Fibroblast of skin of right biceps (primary cell): ENCODE measurements at places on chromosomes 4 and X.

- DNase-seq = peak; percentile 84
Measured at GRCh38 chr4:7811536-7812191, 128.0 kb downstream of the AFAP1 start.

GRCh38 chr4:113665036-113665435 lies 96.5 kb downstream of the CAMK2D start:
- DNase-seq = no peak

- no peak for DNase-seq
Measured at GRCh38 chr4:8560265-8561047, 19.7 kb upstream of the GPR78 start.

GRCh38 chr4:13783800-13784411 lies 156.4 kb upstream of the BOD1L1 start:
- DNase-seq = no peak

GRCh38 chr4:101348995-101349800 lies 1.9 kb upstream of the PPP3CA start:
- no peak for DNase-seq

- no peak for DNase-seq
Measured at GRCh38 chrX:37818031-37818430, 29.3 kb downstream of the DYNLT3 start.

GRCh38 chrX:29071525-29072320 lies 484.5 kb downstream of the IL1RAPL1 start:
- peak; percentile 76 for DNase-seq

DNA sequence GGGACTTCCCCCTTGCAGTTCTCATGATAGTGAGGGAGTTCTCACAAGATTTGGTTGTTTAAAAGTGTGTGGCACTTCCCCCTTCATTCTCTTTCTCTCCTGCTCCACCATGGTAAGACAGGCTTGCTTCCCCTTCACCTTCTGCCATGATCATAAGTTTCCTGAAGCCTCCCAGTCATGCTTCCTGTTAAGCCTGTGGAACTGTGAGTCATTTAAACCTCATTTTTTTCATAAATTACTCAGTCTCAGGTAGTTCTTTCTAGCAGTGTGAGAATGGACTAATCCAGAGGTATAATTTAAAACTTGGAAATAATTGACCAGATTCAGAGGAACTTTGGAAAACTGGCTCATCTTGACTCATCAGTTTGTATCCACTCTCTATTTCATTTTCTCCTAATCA lies 129.0 kb downstream of the TMEM47 start:
- DNase-seq = no peak

- DNase-seq = no peak
Measured at GRCh38 chr4:178453057-178453456, 1010.8 kb upstream of the AGA start.

DNA sequence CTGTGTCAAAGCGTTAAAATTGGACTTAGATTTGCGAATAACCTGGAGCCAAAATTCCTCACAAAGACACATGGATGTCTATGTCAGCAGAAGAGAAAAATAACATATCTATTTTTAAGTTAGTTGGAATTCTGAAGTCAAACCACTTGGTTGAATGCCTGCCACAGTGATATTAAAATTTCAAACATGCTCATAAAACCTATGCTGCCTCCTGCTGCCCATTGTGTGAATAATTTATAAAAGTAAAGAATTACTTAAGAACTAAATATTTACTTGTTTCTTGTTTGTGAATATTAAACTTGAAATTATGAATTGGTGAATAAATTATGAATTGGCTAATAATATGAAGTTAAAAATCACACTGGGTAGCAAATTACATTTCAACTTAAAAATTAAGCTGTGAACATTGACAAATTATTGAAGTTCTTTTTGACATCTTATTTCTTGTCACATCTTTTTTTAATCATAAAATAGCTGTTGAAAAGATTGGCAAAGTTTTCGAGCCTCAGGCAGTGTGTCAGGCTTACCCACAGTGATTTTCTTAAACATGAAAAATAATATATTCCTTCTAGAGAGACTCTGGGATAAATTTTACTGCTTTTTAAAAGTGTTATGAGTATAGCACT lies 35.4 kb downstream of the FABP2 start:
- peak; percentile 81 for DNase-seq

DNA sequence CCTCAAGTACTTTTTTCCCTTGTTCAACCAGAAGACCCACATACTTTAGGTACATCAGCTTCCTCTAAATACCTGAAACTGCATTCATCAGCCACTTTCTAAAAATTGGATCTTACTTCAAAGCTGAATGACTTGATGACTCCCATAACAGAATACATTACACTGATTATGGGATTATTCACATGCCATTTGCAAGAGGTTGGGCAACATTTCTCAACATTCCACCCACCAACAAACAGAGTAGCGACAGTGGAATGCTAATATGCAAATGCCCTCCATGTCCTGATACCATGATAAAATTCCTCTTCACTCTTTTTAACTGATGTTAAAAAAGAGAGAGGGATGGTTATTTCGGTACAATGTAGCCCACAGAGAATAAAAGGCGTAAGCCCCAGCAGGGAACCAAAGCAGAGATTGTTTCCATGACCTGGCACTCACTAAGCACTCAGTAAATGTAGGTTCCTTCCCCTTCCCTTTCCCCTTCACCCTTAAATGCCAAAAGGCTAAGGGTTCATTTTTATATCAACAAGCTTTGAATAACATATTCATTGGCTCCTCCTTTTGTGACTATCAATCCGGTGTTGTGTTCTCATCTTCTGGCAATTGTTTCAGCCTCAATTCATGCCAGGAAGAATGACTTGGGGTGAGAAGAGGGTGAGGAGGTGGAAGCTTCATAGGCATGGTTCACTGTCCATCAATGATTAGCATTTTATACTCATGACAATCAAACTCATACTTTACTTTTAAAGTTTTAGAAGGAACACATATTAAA lies 317.2 kb downstream of the DHX15 start:
- peak; percentile 83 for DNase-seq

- peak; percentile 24 for DNase-seq
Measured at GRCh38 chrX:76279007-76279406, 106.1 kb downstream of the PBDC1 start.

- no peak for DNase-seq
Measured at GRCh38 chrX:15435836-15436619, 51.8 kb upstream of the VEGFD start.

DNA sequence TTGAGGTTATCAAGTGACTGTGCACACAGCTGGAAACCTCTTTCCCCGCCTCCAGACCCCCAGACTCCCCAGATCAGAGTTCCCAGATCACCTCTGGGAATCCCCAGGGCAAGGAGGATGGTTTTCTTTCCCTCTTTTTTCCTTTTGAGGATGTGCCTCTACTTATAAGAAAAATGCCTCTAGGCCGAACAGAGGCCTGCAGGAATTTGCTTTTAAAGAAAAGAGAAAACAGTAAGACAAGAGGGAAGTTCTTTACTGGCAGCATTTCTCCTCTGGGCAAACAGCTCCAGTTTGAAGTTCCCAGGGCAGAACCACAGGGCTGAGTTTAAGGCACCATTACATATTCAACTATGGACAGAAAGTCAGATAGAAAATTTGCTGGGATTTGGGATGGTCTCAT lies 837.9 kb upstream of the LCORL start:
- no peak for DNase-seq

GRCh38 chr4:150874338-150875226 lies 140.5 kb downstream of the LRBA start:
- DNase-seq = no peak

- DNase-seq = no peak
Measured at GRCh38 chr4:6516281-6516680, 43.9 kb upstream of the PPP2R2C start.

DNA sequence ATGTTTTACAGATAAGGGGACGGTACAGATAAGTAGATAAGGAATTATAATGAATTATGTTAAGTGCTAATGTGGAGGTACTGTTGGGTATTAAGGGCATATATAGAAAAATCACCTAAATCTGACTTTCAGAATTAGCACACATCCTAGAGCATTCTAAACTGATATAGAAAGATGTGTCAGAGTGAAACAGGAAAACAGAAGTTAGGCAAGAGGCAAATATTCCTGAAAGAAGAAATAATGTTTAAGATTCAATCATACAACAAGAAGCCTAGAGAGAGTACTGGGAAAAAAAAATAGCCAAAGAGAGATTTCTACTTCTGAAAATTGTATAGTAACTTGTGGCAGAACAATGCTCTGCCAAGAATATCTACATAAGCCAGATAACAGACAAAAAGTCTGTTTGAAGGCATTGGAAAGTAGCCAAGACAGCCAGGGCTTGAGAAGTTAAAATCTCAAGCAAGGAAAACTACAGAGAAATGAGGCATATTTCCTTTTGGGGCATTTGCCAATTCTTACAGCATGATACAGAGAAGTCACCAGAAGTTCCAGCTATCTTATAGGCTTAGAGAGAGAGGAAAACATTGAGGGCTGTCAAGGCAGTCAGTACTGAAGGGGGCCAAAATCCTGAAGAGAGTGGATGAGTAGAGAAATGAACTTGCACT lies 646.0 kb downstream of the RPA4 start:
- DNase-seq = peak; percentile 47

DNA sequence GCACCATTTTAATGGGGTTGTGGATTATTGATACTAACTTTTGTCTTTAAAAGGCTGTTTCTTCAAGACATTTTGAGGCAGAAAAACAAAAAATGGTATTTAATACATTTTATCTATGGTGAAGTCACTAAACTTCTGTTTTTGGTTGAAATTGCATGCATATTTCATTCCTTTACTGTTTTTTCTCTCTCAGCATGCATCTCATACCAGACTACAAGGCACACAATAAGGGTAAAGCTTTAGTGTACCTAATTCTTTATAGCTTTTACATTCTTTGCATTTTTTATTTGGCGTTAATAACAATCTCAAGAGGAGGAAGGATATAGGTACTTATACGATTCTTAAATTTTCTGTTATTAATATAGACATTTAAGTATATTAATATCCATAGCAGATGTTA lies 151.0 kb upstream of the DKK2 start:
- no peak for DNase-seq

GRCh38 chr4:89137695-89138094 lies 26.4 kb downstream of the TIGD2 start:
- DNase-seq = no peak

DNA sequence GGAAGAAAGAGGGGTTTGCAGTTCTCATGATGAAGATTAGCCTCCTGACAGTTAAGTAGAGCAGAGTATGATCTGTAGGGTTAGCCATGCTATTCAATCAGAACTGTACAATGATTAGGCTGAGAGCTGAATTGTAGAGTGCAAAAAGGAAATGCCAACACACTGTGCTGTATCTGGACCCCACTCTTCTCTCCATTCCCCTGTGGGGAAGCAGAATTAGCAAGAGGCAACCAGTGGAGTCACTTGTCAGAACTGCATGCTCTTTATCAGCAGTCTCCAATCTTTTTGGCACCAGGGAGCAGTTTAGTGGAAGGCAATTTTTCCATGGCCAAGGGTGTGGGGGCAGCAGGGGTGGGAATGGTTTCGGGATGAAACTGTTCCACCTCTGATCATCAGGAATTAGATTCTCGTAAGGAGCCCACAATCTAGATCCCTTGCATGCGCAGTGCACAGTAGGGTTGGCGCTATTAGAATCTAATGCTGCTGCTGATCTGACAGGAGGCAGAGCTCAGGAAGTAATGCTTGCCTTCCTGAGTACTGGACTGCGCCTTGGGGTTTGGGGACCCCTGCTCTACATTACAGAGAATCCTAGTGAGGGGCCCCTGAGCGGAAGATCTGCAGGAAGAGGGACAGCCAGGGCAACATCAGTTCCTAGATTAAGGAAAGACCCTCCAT lies 19.4 kb downstream of the TBC1D9 start:
- DNase-seq = peak; percentile 66

DNA sequence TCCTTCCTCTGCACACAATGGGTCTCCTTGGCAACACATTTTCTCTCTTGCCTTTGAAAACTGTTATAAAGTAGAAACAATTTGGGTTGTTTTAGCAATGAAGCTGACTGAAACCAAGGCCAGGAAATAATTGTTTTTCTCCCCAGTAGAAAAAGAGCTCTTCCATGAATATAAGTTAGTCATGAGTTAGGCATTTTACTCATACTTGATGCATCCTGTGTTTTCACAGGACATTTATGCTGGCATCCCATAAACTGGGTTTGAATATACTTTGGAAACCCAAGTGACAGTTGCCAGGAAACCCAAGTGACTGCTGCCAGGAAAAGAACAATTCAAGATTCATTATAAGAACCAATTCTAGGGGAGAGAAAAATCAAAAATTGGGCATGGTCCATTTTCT lies 128.6 kb upstream of the NPY2R start:
- DNase-seq = peak; percentile 36

DNA sequence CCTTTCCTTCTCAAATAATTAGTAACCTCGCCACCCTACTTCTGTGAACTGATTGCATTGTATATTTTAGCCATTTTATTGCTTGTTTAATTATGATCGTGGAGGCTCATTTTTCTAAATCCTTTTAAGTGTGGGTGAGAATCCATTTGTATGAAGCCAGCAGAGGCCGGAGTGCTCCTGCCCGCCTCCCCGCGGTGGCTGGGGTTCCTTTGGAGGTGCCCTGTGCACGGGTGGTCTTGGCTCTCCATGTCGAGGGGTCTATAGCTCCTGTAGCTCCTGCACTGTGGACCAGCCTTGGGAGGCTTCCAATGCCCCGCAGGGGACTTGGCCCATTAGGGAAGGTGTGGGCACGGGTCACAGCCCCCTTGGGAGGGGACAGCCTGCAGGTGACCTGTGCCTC lies 15.0 kb downstream of the UVSSA start:
- DNase-seq = no peak

DNA sequence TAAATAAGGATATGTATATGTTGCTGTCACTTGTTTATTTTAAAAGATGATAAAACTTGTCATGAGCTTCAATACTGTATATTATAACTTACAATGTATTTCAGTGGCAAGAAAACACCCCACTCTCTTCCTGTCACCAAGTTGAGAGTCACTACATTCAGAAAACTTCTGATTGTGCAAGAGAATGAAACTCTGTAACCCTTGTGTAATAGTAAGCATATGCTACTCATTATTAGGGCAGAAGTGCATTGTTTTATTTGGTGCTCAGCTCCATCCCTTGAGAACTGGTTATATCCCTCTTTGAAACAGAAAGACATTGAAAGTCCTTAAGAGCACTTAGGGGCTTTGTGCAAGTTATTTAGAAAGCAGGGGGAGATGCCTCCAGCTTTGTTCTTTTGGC lies 594.5 kb downstream of the ARAP2 start:
- no peak for DNase-seq

DNA sequence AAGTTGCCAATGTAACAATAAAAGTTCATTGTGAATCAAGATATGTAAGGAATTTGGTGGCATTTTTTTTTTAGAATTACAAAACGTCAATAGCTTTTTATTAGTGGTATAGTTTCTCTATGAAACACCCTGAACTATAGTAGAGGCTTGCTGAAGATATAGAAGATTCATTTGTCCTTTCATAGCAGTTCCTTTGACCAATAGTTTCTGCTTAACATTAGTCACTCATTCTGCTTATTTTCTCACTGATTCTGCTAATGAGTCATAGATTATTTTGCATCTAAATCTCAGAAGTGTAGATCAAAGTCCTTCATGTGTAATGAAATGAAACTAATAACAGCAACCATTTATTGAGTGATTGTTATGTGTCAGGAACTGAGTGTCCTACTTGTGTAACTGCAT lies 205.0 kb upstream of the TET2 start:
- DNase-seq = no peak

GRCh38 chr4:124596816-124597215 lies 115.7 kb downstream of the ANKRD50 start:
- no peak for DNase-seq

GRCh38 chr4:81096566-81096965 lies 66.1 kb downstream of the BMP3 start:
- no peak for DNase-seq
